ENCODE measurements at places on chromosomes 2 and 18.

DNA sequence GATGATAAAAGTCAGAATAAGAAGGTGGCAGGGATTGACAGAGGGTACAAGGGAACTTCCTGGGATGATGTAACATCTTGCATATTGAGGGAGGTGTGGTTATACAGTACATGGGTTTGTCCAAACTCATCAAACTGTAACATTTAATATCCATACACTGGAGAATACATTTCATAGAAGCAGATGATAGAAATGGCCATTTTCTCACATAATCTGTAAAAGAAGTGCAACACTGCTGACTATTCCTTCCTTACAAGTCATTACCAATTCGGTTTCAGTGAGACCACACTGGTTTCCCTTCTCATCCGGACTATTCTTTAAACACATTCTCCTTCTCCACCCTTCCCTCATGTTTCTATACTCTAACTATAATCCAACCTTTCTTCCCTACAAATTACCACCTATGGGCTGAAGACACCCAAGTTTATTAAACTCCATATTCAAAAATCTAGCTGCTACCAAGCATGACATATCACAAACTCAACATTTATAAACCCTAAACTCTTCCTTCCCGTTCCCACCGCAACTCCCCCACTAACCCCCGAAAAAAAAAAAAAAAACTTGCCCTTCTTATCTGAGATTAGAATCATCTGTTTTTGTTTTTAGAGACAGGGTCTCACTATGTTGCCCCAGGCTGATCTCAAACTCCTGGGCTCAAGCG is 1.6 kb downstream of the COX7A2L start:
- no peak for DNase-seq

DNA sequence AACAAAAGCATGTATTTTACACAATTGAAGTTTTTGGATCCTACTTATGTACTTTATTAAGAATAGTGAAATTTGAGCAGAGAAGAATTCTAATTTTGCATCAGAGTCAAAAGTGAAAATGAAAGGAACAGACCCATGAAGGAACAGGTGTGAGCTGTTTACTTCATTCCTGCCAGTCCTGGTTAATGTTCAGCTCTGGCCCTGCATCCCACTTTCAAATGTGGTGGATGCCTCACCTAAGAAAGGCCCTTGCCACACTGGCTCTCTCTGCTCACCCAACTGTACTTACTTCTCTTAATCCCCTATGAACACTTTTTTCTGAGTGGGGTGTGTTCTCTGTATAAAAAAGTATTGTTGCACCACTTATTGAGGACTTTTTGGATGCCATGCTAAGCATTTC is 22.2 kb downstream of the FAM110C start:
- no peak for DNase-seq

GRCh38 chr18:67672716-67673115 is 156.2 kb upstream of the DSEL start:
- no peak for DNase-seq

- DNase-seq: no peak
Observed at GRCh38 chr2:52345082-52345481, 1313.2 kb upstream of the NRXN1 start.

- no peak for DNase-seq
Observed at GRCh38 chr2:238501311-238501710, 74.6 kb downstream of the ASB1 start.

DNA sequence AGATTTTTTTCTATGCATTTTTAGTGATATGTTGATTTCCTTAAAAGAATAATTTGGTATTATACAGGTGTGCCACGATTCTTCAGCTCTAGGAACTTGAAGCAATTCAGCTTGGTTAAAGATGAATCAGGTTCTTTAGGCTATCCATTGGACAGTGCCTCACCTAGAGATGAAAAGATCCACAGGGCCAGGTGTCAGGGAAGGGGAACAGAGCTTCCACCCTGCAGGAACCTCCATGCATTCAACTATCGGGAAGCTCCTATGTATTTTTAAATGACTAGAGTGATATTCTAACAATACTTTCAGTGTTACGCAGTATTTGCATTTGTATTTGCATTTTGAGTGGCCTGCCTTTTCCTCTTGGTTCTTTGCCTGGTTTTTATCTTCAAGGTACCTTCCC is 40.2 kb downstream of the PKP4 start:
- DNase-seq: no peak

GRCh38 chr2:218152777-218153176 is 14.0 kb downstream of the CXCR1 start:
- DNase-seq: no peak

GRCh38 chr18:36212301-36213171 is 25.2 kb downstream of the MOCOS start:
- DNase-seq: no peak

DNA sequence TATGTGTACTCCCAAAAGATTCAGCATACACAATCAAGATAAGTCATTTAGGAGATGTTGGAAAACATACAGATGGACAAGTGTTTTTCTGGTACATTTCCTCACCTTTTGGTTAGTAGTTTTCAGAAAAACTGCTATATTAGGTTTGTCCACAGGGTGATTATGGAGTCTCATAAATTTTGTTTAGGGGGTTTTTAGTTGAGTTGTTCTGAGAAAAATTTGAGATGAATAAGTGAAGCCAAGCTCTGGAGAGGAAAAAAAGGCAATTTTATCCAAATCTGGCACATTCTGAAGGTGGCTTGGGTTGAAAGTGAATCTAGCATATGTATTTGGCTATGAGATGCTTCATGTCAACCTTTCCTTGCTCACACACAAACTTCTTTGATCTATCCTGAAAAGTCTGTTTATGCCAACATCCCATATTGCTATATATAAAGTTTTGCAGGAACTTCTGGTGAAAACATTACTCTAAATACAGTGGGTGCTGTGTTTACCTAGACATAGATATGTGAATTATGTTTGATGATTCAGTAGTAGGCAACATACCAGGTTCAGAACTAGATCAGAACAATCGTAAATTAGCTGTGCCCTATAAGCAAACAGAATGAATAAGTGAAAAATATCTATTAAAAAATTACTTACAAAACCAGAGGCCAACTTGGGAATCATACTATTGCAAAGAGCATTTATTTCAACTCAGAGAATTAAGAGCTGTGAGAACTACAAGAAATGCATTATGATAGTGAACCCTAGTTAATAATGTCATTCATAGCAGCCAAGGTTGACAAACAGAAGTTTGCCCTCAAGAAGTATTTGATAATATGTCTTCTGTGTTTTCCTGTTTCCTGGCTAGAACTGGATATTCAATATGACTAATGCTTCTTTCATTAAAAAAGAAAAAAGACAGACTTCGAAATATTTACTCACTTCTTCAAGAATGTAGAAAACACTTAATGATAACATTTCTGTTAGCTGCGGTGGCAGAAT is 552.0 kb downstream of the IRS1 start:
- DNase-seq: no peak

- DNase-seq: no peak
Observed at GRCh38 chr2:143051465-143051864, 77.8 kb upstream of the ARHGAP15 start.

DNA sequence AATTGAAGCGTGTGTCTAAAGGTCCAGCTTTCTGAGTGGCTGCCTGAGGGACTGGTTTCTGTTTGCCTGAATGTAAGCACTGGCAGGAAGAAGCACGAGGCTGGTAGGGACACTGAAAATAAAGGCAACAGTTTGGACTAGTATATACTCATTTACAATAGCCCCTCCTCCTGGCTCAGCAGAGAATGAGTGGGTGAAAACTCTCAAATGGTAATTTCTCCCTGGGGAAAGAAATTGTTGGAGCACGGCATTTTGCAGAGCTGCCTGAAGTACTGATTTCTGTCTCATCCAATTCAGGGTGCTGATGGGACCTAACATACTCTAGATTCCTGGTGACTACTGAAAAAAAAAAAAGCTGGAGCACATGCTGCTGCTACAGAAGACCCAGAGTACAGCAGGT is 17.3 kb upstream of the SPP2 start:
- DNase-seq: no peak

GRCh38 chr18:37482002-37482401 is 83.6 kb downstream of the CELF4 start:
- no peak for DNase-seq

DNA sequence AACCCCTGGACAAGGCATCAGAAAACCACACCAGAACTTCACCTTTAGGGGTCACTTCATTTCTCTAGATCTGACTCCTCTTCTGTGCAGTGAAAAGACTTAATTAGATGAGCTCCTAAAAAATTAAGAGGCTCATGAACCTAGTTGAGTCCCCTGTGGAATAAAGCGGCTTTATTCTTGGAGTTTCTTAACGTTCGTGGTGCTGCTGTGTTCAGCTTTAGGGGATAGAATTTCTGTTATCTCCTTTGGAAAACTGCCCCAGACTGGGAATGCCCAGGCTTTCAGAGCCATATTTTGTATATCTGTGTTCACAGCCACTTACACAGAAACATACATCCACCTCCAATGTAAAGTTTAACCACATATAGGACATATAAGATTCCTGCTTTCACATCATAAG is 165.8 kb downstream of the ANTXR1 start:
- DNase-seq: no peak

GRCh38 chr2:85589982-85590791 is 5.4 kb upstream of the RNF181 start:
- DNase-seq: no peak

DNA sequence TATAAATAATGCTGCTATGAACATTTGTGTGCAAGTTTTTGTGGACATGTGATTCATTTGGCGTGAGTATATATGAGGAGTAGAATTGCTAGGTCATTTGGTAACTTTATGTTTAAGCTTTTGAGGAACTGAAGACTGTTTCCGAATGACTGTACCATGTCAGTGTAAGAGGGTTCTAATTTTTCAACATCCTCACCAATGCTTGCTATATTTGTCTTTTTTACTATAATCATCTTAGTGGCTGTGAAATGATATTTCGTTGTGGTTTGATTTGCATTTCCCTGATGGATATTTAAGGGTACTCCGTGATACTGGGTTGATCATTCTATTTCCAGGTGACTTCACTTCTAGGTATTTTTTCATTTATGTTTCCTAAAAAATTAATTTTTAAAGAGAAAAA is 241.1 kb downstream of the BCL2 start:
- DNase-seq: no peak

DNA sequence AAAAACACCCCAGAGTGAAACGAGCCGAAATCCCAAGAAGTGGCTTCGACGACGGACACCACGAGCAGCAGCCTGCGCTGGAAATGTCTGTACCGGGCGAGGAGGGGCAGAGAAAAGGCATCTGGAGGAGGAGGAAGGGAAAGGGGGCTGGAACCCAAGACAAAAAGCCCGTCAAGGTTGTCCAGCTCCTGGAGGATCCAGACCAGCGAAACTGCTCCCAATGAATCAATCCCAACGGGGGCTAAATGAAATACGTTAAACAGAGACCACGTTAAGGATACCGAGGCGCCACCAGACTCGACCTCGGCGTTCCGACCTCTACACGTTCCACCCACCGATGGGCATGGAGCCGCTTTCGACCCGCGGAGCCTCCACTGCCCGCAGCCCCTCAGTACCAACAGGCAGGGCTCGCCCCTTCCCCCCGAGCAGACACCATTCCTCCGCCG is 400 bp downstream of the CCDC88A start:
- no peak for DNase-seq

GRCh38 chr18:31649449-31649848 is 34.9 kb downstream of the B4GALT6 start:
- DNase-seq: no peak

DNA sequence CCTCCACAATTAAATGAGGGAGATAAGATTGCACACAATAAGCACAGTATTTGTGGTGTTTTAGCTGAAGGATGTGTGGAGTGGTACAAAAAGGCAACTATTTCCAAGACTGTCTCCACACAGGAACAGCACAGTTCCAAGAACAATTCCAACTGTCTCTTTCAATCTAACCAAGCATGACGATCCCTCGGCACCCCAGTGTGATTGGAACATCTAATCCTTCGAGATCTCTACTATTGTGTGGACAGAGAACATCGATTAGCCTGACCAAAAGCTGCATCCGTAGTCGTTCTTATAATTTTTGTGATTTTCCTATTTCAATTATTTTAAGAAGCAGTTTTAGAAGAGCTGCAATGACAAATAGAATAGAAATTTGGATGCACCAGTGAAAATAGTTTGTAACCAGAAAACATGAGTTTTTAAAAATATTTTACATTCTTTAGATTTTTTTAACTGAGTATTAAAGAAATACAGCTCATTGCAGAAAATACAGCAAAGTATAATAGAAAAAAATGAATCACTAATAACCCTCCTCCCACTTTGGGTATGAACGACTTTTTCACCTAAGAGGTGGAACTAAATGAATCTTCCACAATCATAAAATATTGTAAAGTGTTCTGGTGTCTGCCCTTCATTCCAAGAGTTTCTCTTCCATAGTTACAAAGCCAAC is 76.4 kb upstream of the CABLES1 start:
- no peak for DNase-seq

DNA sequence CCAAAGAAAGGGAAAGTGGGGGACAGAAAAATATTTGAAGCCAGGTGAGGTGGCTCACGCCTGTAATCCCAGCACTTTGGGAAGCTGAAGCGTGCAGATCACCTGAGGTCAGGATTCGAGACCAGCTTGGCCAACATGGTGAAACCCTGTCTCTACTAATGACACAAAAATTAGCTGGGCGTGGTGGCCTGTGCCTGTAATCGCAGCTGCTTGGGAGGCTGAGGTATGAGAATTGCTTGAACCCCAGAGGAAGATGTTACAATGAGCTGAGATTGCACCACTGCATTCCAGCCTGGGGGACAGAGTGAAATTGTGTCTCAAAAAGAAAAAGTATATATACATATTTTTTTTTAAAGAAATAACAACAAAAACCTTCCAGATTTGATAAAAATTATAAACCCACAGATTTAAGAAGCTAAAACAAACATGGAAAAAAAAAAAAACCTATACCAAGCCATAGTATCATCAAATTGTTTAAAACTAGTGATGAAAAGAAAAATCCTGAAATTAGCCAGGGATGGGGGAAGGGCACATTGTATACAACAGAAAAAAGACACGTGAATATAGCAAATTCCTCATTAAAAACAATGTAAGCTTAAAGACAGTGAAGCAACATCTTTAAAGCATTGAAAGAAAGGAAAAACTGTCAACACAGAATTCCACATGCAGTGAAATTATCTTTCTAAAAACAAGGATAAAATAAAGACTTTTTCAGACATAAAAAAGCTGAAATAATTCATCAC is 40.4 kb upstream of the MYCN start:
- DNase-seq: no peak

DNA sequence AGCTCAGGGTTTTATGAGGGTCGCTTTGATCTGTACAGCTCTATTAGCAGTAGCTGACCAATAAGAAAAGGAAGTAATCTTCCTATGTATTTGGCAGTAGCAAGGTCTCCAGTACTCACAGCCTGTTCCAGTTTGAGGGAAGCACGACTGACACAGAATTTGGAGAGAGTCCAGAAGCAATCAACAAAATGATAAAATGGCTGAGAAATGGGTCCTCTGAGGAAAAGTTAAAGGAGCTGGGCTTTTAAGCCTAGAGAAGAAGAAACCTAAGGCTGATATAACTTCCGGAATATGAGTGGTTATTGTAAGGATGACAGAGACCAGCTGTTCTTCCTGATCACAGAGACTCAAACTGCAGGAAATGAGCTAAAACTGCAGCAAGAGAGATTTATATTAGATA is 382.8 kb downstream of the GPD2 start:
- no peak for DNase-seq

- no peak for DNase-seq
Observed at GRCh38 chr2:75464348-75464946, 96.3 kb downstream of the EVA1A start.

Measured in activated CD4-positive, alpha-beta T cell treated with anti-CD3 and anti-CD28 coated beads for 24 hours (primary cell).